NCI-H510A (cell line): ENCODE measurements at places on chromosomes 2 and 18.

DNA sequence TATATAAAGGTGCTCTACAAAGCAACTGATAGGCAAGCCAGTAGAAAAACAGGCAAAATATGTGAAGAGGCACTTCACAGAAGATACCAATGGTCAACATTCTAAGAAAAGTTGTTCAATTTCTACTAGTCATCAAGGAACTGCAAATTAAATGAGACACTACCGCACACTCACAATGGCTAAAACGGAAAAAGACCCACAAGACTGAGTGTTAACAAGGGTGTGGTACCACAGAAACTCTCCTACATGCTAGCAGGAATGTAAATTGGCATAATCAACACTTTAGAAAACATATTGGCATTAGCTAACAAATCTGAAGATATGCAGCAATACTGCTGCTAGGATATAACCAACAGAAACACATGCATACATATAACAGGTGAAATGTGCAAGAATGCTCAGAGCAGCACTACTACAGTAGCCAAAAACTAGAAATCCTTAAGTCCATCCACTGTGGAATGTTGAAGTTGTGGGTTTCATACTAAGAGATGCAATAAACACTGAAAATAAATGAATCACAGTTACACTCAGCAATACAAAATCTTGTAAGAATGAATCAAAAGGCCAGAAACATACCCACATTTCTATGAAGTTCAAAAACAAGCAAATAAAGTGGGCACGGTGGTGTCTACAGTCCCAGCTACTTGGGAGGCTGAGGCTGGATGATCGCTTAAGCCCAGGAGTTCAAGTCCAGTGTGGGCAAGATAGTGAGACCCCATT lies 9.2 kb downstream of the RNU4ATAC start:
- DNase-seq: no peak

- no peak for DNase-seq
Measured at GRCh38 chr2:105853354-105854088, 108.8 kb downstream of the NCK2 start.

DNA sequence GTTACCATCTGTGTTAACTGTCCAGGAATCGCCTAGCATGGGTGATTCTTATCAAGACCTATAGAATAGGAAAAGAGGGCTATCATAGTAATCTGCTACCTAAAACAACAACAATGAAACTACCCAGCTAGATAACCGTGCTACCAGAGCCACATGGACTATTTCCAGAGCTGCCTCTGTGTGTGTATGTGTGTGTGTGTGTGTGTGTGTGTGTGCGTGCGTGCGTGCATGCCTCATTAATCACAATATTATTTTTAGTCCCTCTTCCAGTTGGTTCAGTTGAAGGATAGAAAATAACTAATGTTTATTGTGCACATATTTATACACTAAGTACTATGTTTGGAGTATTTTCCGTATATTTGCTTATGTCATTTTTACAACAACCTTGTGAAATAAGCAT lies 201.1 kb downstream of the SP3 start:
- no peak for DNase-seq

GRCh38 chr2:85066874-85067351 lies 66.3 kb upstream of the TCF7L1 start:
- DNase-seq: peak; percentile 25

DNA sequence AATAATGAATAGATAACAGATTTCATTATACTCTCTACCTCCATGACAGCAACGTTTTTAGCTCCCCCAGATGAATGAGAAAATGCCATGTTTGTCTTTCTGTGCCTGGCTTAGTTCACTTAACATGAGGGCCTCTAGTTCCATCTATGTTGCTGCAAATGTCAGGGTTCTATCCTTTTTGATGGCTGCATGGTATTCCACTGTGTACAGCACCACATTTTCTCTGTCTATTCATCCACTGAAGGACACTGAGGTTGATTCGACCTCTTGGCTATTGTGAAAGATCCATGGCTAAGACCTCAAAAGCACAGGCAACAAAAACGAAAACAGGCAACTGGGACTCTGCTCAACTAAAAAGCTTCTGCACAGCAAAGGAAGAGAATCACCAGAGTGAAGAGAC lies 264.6 kb downstream of the HDAC4 start:
- DNase-seq: no peak

DNA sequence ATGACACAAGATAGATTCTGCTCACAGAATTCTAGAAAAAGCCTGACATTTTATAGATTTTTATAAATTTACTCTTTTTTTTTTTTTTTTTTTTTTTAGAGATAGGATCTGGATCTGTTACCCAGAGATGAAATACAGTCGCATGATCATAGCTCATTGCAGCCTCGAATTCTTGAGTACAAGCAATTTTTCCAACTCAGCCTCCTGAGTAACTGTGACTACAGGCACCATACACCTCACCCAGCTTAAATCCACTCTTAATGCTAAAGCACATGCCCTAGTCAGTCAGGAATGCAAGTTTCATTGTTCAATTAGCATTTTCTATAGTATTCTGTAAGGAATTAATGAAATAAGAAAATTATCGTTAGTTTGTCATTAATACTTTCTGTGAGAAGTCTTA lies 32.1 kb upstream of the WDR75 start:
- no peak for DNase-seq

DNA sequence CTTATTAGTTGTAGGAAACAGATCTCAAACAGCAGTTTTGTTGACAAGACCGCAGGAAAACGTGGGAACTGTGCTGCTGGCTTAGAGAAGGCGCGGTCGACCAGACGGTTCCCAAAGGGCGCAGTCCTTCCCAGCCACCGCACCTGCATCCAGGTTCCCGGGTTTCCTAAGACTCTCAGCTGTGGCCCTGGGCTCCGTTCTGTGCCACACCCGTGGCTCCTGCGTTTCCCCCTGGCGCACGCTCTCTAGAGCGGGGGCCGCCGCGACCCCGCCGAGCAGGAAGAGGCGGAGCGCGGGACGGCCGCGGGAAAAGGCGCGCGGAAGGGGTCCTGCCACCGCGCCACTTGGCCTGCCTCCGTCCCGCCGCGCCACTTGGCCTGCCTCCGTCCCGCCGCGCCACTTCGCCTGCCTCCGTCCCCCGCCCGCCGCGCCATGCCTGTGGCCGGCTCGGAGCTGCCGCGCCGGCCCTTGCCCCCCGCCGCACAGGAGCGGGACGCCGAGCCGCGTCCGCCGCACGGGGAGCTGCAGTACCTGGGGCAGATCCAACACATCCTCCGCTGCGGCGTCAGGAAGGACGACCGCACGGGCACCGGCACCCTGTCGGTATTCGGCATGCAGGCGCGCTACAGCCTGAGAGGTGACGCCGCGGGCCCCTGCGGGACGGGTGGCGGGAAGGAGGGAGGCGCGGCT lies at the start of gene TYMS:
TYMS (plus strand) TSS at position 343 of the 690 bp plus-strand sequence; CDS start at position 433, 90 bp downstream.
- peak; percentile 79 for DNase-seq

GRCh38 chr2:33602201-33602830 lies 3.2 kb upstream of the FAM98A start:
- DNase-seq: no peak

DNA sequence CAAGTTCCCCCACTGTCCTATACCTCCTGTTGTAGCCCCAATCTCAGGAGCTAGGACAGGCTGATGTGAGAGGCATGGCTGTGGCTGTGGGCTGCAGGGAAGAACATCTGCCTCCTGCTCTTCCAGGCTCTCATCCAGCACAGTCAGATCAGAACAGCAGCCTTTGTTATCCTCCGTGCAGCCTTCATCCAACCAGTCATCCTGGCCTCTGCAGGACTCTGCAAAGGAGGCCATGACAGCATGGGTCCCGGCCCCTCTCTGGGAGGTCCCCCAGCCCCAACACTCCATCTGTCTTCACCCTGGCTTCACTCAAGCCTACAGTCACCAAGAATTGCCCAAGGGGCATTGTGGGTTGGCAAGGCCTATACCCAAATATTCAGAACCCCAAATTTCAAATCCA lies 223.2 kb upstream of the COPS8 start:
- DNase-seq: no peak

- no peak for DNase-seq
Measured at GRCh38 chr2:29865512-29865911, 55.9 kb downstream of the ALK start.

DNA sequence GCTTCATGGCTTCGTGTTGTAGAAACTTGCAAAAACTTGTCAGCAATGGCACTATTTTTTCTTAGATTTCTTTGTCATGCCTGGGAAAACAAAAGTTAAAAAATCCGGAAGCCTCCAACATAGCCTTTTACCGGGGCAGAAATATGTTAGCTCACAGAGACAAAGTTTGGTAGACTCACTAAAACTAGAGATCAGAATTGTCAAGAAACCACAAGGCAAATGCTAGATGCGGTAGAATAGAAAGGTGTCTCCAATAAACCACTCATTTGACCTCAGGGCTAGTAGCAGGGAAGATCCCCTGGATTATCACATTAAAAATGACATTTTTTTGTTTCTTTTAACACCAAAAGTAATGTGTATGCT lies 405 bp downstream of the CASP10 start:
- no peak for DNase-seq

- DNase-seq: peak; percentile 81
Measured at GRCh38 chr2:219245148-219245898, at the start of the genes GLB1L and STK16. Gene GLB1L (minus strand): TSS chr2:219245444. CDS start chr2:219243573, 1,871 bp downstream. Gene STK16 (plus strand): TSS chr2:219245479. CDS start chr2:219246000, 521 bp downstream.

DNA sequence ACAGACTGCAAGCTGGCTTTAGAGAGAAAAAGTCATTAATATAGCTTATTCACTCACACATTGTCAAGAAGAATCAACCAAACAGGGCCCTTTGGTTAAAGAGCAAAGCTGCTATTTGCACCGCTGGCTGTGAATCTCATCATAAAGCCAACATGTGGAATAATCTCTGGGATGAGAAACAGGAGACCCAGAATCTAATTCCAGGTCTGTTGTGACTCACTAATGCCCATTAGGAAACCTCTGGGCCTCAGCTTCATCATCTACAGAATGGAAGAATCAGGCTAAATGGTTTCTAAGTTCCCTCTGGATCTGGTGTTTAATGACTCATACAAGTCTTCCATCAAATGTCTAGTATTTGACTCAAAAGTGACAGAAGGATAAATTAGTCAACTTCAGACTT lies 591.7 kb upstream of the DDX18 start:
- DNase-seq: no peak

GRCh38 chr18:77132369-77133050 lies at the start of gene MBP:
Gene MBP (minus strand): TSS chr18:77132783. CDS start chr18:77105261, 27,522 bp downstream.
- DNase-seq: peak; percentile 93

- no peak for DNase-seq
Measured at GRCh38 chr2:217231724-217232123, 371.9 kb upstream of the TNP1 start.

DNA sequence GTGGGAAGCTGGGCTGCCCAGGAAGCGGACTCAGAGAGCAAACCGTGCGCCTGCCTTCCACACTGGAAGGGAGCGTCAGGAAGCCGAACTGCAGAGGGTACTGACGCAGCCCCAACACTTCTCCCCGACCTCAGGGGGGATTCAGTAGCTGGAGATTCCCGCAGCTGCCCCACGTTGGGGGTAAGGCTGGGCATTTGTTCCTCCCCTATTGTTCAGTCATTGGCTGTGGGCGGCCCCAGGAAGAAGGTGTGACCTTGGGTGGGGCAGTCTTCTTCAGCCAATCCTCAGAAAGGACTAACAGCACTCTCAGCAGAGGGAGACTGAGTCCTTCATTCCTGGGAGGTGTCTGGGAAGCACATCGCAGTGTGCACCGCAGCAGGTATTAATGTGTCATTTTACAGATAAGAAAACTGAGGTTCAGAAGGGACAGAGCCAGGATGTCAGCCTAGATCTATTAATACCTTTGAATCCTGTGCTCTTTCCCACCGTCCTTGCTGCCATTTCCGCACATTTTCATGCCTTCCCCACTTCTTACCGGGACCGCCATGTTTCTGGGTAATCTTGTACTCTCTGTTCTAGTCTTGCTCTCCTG lies 12.1 kb upstream of the C18orf32 start:
- no peak for DNase-seq

DNA sequence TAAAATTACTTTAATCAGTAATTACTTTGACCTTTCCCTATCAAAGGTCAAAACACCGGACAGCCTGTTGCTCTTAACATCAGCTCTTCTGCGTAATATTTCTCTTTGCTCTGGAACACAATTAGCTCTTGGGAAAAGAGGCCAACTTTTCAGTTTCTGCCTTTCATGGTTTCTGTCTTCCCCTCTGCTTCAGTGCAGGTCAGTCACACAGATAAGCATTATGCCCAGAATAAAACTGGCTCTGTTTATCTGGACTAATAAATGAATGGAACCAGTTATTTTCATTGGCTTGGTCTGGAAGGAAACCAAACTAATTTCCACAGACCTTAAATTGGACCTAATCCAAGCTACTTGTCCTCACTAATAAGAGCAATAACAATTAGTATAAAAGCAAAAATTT lies 26.2 kb upstream of the GALNT3 start:
- no peak for DNase-seq

- DNase-seq: no peak
Measured at GRCh38 chr2:168120730-168121129, 126.7 kb downstream of the STK39 start.

- DNase-seq: no peak
Measured at GRCh38 chr2:181178130-181178529, 197.7 kb downstream of the UBE2E3 start.

DNA sequence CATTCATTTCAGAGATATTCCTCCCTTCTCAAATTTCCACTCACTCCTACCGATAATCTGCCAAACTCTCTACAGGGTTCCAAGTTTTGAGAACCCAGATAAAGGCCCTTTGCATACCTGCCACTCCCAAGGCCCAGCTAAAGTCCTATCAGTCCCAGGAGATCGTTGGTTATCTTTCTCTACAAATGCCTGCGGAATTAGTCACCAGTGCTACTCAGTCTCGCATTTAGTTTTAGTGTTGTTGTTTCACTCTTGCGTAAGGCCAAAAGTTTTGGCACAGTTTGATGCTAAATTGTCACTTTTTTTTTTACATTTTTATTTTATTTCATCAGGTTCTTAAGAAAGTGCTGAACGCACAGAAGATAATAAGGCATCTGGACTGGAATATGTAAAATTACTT lies 29.2 kb upstream of the SETBP1 start:
- no peak for DNase-seq

DNA sequence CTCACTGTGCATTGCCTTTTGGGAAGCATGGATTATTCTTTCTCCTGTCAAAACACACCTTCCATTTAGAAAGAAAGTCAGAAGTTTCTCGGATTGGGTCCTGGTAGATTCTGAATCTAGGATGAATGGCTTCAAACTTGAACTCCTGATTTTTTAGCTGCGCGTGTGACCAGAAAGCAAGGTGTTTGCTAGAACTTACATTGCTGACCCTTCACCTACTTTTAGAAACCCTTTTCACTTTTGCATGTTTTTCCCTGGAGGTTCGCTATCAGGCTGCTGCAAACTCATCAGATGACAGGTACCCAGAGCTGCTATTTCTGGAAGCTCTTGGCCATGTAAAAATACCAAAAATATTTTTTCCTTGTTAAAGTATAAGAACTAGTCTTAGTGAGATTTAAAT lies 132.0 kb downstream of the QPCT start:
- DNase-seq: no peak

DNA sequence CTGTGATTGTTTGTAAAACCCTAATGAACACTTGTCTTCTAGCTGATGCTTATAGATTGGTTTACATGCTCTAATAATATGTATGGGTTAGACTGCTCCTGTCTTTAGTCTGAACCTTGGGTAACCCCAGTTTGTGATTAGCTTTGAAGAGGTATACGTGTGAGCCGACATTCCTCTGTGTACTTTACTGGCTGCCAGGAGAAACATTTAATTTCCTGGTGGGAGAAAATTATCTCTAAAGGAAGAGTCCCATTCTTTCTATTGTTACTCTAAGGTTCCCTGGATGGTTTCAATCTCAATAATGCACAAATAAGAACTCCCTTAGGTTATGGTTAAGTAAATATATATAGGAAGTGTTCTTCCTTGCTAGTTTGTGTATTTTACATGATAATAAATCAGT lies 143.6 kb upstream of the ZSWIM2 start:
- no peak for DNase-seq
